ENCODE measurements at places on chromosomes 6 and 20.

GRCh38 chr6:158376631-158377081 lies 64.4 kb downstream of the TULP4 start:
- no peak for DNase-seq

- no peak for DNase-seq
These were observed 61.5 kb upstream of the VSTM2L start for GRCh38 chr20:37841389-37841788.

DNA sequence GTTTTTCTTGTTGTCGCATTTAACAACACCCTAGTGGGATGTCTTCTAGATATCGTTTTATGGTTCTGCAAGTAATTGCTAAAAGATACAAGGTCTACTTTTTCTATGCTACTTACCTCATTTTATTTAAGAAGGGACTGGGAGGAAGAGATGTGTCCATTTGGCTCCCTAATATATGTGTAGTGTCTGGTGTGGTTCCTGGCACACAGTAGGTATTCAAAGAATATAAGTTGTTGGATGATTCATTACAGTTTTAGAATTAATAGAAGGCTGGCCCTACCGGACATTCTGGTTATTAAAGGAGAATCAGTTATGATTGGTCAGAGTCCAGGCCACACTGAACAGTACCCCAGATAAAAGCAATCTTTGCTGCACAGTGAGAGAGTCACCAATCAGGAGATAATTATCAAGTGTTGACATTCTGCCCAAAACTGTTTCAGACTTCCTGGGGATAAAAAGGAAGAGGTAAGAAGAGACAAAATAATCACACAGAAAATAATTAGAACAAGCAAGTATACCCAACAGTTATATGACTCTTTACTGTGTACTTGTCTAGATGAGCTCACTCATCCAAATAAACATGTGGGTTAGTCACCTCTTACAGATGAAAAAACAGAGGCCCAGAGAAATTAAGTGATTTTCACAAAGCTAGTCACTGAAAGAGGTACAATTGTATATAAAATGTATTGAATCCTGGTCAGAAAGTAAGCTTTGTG lies 7.0 kb downstream of the TMEM244 start:
- DNase-seq = no peak

- DNase-seq = no peak
These were observed 4.6 kb downstream of the KCNK15 start for GRCh38 chr20:44750081-44750805.

GRCh38 chr6:27556406-27556805 lies 83.5 kb upstream of the ZNF184 start:
- no peak for DNase-seq

DNA sequence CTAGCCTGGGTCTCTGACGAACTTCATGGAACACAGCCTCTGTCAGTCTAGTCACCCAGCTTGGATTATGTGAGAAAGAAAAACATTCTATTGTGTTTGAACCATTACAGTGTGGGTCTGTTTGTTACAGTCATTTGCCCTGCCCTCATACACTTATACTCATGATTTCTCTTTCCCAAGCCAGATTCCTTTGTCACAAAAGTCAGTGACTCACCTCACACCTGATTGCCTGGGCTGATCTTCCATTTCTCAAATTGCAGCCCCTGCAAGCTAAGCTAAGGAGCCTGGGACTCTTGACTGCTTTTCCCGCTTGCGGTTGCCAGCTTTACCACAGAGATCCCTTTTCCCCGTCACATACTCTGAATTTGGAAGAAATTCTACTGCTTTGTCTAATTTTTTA lies 395.9 kb downstream of the SAMD5 start:
- DNase-seq = no peak

GRCh38 chr6:50141100-50141499 lies 91.4 kb upstream of the DEFB112 start:
- no peak for DNase-seq

- no peak for DNase-seq
These were observed 3.0 kb downstream of the FLRT3 start for GRCh38 chr20:14334306-14334930.

- no peak for DNase-seq
These were observed 121.5 kb upstream of the ARG1 start for GRCh38 chr6:131451321-131452144.

DNA sequence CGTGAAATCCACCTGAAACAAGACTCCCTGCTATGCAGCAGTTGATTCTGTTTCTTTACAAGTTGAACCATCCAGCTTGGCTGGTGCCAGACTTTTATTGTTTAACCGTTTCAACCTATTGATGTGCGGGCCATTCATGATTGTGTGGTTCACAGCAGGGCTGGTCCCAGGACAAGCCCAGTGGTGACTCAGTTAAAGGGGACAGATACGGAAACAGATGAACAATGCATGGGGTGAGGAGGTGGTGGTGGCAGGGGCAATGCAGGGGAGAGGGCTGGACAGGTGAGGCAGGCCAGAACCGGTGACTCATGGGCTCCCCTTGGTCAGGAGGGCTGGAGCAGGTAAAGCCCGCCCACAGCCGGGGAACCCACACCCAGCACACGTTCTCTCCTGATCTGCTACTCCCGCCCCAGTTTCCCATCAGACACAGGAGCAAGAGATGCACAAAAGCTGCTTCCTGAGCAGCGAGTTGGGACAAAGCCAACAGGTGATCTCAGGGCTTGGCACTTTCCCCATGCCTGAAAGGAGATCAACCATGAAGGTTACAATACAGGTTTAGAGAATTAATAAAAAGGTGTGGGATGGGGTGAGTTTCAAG lies 232.2 kb downstream of the LY86 start:
- DNase-seq = no peak

GRCh38 chr6:64170316-64170715 lies 534.7 kb downstream of the PHF3 start:
- no peak for DNase-seq

DNA sequence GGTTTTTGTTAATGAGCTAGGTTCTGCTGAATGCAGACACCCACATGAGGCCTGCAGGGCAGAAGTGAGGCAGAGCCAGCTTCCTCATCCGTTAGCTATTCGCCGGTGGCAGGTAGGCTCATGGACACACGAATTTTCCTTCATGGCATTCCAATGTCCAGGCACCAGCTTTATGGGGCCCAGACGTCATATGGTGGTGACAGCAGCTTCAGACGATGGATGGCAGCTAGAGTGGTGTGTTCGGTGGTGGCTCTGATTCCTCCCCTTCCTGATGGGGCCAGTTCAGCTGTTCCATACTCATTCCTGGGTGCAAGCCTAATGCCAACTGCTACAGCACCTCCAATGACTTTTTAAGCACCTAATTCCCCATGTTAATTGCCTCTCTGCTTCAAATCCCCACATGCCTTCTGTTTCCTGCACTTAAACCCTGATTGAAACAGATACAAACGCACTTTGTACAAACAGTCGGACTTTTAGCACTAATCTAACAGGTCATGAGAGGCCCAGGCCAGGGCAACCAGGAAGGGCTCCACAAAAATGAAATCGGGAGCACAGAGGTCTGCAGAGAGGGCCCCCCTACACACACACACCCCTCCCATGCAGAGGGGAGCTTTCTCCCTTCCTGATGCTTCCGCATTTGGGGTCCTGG lies 35.7 kb upstream of the MLN start:
- no peak for DNase-seq

- no peak for DNase-seq
These were observed 983.5 kb downstream of the EYS start for GRCh38 chr6:64723327-64724058.

DNA sequence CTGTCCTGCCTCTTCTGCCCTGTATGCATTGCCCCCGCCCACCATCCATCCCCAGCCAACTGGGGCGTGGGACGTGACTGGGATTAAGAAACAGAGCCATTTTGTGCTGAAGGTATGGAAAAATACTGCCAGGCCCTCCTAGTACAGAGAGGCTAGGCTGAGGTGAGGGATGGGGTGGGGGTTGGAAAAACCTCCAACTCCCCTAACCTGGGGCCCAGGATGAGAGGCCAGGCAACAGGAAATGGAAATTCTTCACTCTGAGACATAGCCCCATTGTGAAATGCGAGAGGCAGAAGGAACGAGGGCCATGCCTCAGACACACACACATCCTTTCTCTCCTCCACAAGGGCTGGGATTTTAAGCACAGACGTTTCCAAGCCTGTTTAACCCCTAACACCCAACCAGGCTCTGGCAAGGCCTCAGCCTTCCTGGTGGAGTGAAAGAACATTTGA lies 19.9 kb downstream of the KCNK5 start:
- DNase-seq = no peak

DNA sequence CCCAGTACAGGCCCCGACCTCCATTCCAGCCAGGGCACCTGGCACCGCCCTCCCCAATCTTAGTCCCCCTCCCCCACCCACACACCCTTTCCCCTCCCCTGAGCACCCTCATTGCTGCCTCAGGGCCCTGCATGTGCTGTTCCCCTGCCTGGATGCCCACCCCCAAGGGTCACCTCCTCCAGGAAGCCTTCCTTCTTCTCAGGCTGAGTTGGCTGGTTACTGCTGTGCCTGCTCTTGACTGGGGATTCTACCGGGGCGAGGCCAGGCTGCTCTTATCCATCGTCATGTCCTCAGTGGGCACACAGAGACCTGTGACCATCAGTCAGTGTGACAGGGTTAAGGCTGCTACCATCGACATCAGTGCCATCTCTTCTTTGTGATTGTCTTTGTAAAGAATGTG lies 23.6 kb downstream of the BHLHE23 start:
- DNase-seq = no peak

DNA sequence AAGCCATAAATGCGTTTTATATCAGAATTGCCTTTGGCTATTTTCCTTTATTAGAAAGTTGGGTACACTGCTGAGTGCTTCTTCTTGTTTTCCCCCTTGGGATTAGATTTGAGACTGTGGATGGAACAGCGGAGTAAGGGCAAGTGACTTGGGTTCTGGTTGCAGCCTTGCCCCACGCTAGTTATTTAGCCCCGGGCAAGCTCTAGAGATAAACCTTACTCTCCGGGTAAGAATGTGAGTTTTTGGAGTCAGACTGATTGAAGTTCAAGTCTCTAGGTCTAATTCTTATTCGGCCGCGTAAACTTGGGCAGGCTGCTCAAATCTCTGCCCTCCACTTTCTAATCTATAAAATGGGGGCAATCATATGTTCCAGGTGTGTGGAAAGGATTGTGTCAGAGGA lies 8.9 kb downstream of the TSHZ2 start:
- no peak for DNase-seq

DNA sequence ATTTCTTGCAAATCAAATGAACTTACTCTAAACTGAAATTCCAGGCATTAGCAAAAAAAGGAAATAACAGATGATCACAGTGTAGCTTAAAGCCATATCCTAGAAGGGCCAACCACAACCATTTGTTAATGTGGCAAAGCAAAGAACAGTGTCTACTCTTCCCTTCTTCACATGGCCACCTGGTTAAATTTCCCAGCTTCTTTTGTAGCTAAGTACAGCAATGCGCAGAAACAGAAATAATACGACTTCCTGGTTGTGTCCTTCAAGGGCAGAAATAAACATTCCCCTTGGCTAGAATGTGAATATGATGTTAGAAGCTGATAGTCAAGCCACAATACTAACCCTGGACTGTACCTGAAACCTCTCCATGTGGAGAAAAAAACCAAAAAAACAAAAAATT lies 9.6 kb downstream of the SNX3 start:
- no peak for DNase-seq

GRCh38 chr20:63854069-63854765 lies 7.1 kb upstream of the ABHD16B start:
- no peak for DNase-seq

GRCh38 chr6:27836783-27837624 lies 75.2 kb downstream of the OR2B2 start:
- DNase-seq = peak; percentile 30

DNA sequence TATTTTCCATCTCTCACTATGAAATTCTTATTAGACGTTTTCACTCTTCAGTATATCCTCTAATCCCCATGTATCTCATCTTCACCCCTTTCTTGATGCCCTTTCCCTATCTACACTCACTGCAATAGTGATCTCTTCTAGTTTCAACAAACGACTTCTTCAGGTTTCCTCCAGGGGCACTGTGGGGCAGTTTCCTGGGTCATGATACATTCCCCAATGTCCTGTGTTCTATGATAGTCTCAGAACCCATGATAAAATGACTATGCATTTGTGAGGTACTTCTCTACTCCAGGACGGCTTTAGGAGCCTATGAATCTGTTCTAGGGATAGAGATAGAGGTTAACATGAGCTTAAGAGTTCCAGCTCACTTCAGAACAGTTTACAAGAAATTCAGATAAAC lies 183.3 kb downstream of the FOXC1 start:
- no peak for DNase-seq

GRCh38 chr6:40256831-40257230 lies 322.6 kb upstream of the MOCS1 start:
- no peak for DNase-seq

- DNase-seq = no peak
These were observed 8.2 kb downstream of the TRERF1 start for GRCh38 chr6:42443312-42444060.

DNA sequence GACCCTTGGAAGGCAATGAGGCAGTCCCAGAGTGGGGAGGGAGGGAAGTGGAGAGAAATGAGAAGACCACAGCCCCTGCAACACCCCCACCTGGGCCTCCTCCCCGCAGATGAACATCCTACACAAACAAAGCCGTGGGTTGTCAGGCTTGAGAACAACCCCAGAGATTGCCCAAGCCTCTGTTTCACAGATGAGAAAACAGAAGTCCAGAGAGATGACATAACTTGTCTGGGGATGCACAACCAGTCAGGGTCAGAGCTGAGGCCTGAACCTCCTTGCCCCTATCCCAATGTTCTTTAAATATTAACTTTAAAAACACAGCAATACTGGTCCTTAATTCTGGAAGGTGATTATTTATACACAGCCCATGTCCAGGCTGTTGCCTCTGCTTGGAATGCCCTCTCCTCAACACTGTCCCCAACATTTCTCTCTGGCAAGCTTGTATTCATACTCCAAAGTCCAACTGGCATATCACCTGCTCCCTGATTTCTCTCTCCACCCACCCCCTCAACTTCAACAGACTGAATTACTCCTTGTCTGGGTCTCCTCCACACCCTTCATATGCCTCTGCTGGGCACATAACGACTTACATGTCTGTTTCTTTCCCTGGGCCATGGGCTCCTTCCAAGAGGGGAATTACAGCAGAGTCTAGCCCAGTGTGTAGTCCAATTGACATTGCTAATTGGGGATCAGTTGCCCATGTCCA lies 135.5 kb upstream of the LRFN2 start:
- no peak for DNase-seq

DNA sequence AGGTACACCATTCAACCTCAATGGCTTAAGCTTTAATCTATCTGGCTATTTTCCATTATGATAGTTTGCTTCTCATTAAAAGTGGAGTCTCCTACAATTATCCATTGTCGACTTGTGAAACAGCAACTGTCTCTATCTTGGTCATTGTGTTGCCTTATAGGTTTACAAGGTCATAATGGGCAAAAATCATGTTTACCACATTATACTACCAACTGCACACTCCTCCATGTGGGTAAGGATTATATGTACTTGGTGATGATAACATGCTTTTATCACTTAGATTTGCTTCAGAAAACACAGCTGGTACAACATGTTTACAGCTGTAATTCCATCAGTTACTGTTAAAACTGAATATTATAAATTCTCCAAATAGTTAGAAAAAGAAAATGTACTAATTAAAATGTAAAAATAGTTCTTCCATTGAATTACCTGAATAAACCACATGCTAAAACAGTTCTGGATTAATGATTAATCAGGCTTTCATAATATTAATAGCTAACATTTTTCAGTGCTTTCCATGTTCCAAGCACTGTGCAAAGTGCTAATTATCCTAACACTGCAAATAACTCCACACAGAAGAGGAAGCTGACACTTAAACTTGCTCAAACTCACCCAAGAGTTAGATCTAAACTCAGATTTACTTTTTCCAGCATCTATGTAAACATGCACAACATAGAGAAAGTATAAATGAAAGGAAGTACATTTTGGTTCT lies 96.7 kb downstream of the OGFRL1 start:
- no peak for DNase-seq

- DNase-seq = no peak
These were observed 784.3 kb upstream of the CHD6 start for GRCh38 chr20:42402455-42402854.

All from activated CD4-positive, alpha-beta T cell treated with anti-CD3 and anti-CD28 coated beads, Interleukin-2, amount 50 U/mL, for 1 hour (primary cell).